ENCODE measurements at places on chromosomes 3 and 15.

DNA sequence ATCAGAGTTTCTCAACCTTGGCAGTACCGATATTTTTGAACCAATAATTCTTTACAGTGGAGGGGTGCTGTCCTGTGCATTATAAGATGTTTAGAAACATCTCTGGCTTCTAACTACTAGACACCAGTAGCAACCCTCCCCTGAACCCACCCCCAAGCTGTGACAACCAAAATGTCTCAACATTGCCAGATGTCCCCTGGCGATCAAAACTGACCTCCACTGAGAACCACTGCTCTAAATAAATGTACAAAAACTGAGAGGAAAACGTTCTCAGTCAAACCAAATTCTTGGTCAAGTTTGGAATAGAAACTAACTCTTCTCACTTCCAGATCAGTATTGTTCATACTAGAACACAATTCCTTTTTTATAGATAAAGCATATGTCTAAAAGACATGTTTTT lies 58.5 kb downstream of the GPR160 start:
- DNase-seq: no peak

GRCh38 chr3:197790033-197790432 lies 1.0 kb upstream of the LRCH3 start:
- DNase-seq: no peak

DNA sequence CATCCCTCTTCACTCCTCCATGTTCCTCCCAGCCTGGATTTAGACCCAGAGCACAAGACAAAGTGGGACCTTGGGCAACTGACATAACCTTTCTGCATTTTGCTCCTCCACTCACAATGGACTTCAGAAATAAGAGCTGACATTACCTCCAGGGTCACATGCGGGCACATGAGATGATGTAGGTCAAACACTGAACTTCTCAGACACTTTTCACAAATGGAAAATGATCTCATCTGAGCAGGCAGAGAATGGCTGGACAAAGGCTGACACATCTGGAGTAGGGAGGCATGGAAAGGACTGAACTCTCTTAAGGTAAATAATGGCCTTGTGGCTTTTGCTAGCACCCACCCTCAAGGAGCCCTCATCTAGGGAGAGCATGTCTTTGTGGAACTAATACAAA lies 849.2 kb upstream of the CFAP20DC start:
- DNase-seq: no peak

DNA sequence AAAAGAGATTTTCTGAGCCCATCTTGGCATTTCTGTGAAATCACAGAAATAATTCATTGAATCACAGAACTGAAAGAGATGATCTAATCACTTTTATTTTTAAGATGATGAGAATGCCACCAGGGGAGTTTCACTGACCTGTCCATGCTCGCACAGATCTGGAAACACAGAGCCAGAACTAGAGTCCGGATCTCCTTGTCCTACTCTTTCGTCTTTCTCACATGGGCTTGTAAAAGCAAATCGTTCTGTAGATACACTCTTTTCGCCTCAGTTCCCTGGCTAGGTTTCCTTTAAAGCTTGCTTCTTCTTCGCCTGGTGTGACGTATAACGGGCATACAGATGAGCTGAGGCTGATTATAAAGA lies 122.5 kb upstream of the SPRED1 start:
- DNase-seq: no peak

All from left colon (tissue), 2 donors.